ENCODE measurements at places on chromosomes 4 and X.
A peak's percentile ranks its signal among the peaks of the same experiment; 100 is the strongest.

- DNase-seq = no peak
Observed at GRCh38 chr4:118787844-118788380, 48.0 kb downstream of the SEC24D start.

DNA sequence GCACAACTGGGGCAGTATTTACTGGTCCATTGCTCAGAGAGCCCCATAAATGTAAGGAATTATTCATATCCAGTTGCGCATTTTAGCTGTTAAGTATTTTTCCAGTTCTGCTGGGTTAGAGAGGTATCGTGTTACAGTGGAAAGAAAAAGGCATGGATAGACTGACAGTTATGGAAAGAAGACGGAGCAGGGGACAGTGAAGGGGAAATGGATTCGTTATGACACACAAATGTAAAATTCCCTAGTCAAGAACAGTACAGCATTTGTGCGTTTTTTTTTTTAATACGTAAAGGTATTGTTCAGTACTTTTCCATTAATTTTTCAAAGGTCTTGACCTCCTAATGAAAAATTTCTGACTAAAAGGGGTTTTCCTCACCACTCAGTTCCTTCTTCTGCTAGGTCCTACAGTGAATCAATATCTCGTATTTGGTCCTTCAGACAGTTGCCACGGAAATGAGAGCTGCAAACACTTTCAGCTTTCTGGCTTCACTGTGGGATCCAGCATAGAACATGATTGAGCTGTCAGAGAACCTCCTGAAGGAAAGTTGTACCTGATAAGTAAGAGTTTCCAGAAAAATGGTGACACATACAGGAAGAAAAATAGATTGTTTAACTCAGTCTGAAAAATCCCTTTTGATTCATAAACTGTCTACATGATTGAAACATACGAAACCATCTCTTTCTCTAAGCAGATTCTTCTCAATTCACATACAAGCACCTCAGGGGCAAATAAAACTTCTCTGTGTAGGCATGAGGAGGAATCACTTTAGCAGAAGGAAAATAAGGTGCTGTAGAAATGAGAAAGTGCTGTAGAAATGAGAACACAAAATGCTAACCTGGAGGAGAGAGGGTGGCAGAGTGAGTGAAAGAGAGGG, 21.8 kb upstream of the BBS12 start:
- no peak for DNase-seq

DNA sequence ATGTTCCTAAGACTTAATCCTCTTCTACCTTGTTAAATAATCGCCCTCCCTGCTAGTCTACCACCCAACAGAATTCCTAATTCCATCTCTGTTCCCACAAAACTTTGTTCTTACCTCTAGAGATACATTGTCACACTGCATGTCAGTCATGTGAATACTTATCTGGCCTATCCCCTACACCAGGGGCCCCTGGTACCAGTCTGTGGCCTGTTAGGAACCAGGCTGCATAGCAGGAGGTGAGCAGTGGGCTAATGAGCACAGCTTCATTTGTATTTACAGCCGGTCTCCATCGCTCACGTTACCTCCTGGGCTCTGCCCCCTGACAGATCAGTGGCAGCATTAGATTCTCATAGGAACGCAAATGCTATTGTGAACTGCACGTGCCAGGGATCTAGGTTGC, 73.9 kb downstream of the APBB2 start:
- no peak for DNase-seq

GRCh38 chrX:24113181-24113580, 36.3 kb upstream of the ZFX start:
- DNase-seq = no peak

GRCh38 chr4:146943691-146944375, 1.8 kb downstream of the TTC29 start:
- no peak for DNase-seq

- no peak for DNase-seq
Observed at GRCh38 chr4:161101881-161102280, 1061.9 kb downstream of the FSTL5 start.

GRCh38 chr4:1711571-1712215, 426 bp downstream of the SLBP start:
- DNase-seq = peak; percentile 34

DNA sequence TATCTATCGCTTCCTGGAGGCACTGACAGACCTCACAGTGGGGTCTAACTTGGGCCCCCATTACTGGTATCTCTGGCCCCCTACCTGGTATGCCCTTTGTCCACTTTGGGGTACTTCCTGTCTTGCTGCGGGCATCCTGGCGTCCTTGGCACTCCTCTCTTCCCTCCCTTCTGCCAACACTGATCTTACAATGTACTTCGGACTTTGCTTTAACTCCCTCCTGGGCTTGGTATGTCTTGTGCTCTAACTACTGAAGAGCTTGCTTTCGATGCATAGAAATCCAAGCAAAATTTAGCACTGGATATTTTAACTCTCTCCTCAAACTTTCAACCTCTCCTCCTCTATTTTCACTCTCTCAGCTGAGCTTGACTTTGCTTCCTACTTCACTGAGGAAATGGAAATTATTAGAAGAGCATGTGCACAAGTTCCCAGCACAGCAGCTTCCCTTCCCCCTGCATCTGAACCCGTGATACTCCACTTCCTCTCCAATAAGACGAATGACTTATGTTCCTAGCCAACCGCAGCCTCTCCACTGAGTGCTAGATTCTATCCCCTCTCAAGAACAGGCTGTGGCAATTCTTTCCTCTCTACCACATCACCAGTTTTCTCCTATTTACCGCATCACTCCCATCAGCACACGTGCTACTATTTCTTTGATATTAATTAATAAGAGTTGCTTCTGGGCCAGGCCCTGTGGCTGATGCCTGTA, 52.9 kb downstream of the SUPT20HL2 start:
- no peak for DNase-seq

GRCh38 chr4:52648836-52649235, 10.3 kb downstream of the USP46 start:
- no peak for DNase-seq

- no peak for DNase-seq
Observed at GRCh38 chr4:116118221-116118620, 967.2 kb downstream of the TRAM1L1 start.

DNA sequence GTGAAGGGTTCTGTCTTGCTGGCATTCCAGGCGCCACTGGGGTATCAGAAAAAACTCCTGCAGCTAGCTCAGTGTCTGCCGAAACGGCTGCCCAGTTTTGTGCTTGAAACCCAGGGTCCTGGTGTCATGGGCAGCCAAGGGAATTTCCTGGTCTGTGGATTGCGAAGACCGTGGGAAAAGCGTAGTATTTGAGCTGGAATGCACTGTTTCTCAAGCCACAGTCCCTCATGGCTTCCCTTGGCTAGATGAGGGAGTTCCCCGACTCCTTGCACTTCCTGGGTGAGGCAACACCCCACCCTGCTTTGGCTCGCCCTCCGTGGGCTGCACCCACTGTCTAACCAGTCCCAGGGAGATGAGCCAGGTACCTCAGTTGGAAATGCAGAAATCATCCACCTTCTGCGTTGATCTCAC, 40.1 kb downstream of the NOP14 start:
- DNase-seq = no peak

- DNase-seq = no peak
Observed at GRCh38 chr4:40427128-40427527, 92.0 kb downstream of the CHRNA9 start.

- no peak for DNase-seq
Observed at GRCh38 chr4:67699603-67700002, 1.4 kb downstream of the UBA6 start.

- DNase-seq = no peak
Observed at GRCh38 chr4:14880805-14881204, 121.5 kb upstream of the CPEB2 start.

DNA sequence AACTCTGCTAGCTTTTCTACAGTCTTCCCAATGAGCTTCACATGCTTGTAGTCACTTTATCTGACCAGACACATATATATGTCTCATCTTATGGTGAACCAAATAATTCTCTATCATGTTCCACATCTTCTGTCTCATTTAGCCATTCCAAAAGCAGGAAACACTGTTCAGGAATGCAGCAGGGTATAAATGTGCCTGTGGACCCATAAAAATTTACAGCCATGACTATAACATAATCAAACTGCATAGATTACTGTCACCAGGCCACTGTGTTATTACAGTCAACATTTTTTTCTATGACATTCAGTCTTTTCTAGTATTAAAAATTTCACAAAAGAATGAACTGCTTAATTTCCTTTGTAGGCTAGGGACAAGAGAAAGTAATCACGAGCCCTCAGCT, 170.0 kb upstream of the NPY2R start:
- DNase-seq = no peak

- DNase-seq = no peak
Observed at GRCh38 chr4:122968227-122968812, 45.9 kb upstream of the NUDT6 start.

- DNase-seq = no peak
Observed at GRCh38 chrX:155544881-155545280, 67.9 kb downstream of the TMLHE start.

- DNase-seq = no peak
Observed at GRCh38 chr4:157791236-157791635, 381.6 kb downstream of the GASK1B start.

DNA sequence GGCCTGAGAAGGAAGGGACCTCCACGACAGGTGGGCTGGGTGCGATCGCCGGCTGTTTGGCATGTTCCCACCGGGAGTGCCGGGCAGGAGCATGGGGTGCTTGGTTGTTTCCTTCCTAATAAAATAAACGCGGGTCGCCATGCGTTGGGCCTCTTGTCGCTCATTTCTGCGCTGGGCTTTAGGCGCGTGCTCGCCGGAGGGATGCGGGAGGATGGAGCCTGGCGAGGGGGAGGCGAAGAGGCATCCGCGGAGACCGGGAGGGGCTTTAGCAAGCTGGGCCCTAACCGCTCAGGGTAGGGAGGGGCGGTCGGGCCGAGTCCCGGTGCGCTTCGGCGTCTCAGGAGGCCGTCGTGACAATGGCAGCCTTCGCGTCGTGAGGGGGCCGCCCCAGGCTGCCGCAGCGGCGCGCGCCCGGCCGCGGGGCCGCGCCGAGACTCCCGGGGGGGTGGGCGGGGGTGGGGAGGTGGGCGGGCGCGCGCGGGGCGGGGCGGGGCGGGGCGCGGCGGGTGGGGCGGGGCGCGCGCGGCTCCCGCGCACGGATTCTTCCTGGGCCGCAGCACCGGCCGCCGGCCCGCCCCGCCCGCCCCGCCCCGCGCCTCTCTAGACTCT, 476 bp upstream of the GDI1 start:
- DNase-seq = peak; percentile 53
